NCI-H510A (cell line): ENCODE measurements at places on chromosomes 5 and 9.
A peak's percentile ranks its signal among the peaks of the same experiment; 100 is the strongest.

GRCh38 chr5:72692231-72692637, 124.2 kb upstream of the TNPO1 start:
- DNase-seq: no peak

GRCh38 chr9:128192601-128193371, 1.4 kb upstream of the CIZ1 start:
- peak; percentile 93 for DNase-seq

GRCh38 chr5:116598911-116599310, 24.3 kb upstream of the SEMA6A start:
- no peak for DNase-seq

DNA sequence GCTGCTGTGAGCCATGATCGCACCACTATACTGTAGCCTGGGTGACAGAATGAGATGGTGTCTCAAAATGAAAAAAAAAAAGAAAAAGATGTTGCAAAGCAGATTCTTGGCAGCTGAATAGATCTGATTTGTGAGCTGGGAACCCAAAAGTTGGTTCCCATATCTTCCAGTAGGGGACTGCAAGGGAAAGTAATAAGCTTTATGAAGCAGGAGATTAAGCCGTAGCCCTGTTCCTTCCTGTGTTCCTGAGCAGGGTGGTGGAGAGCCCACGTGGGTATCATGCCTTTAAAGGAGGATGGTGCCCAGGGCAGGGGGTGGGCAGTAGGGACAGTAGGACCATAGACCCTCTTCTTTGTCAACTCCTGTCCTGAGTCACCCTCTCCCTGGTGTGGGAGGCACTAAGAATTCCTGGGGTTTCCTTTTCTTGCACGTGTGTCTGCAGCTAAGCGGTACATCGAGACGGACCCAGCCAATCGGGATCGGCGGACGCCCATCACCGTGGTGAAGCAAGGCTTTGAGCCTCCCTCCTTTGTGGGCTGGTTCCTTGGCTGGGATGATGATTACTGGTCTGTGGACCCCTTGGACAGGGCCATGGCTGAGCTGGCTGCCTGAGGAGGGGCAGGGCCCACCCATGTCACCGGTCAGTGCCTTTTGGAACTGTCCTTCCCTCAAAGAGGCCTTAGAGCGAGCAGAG, 37.9 kb downstream of the STOM start:
- no peak for DNase-seq

- DNase-seq: no peak
These were observed 54.4 kb downstream of the CMYA5 start for GRCh38 chr5:79743846-79744605.

DNA sequence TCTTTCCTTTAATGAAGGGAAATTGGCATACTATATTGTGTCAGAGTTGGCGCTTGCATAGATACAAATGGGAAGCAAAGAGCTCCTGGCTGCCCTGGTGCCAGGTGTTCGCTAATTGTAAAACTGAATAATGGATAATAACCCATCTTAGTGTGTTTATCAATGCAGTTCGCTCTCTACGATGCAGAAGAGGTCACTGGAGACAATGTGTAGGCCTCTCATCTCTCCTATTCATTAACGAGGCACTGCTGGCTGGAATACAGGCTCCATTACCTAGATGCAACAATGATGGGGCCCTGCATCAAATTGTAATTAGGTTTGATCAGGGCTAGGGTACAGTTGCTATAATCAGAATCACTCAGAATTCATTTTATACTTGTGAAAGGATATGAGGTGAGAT, 171.0 kb downstream of the RMI1 start:
- no peak for DNase-seq

GRCh38 chr9:78187763-78188484, 48.0 kb upstream of the CEP78 start:
- DNase-seq: no peak

GRCh38 chr5:36744773-36745589, 131.6 kb upstream of the NIPBL start:
- peak; percentile 98 for DNase-seq
